ENCODE measurements at places on chromosomes 1 and 21.

DNA sequence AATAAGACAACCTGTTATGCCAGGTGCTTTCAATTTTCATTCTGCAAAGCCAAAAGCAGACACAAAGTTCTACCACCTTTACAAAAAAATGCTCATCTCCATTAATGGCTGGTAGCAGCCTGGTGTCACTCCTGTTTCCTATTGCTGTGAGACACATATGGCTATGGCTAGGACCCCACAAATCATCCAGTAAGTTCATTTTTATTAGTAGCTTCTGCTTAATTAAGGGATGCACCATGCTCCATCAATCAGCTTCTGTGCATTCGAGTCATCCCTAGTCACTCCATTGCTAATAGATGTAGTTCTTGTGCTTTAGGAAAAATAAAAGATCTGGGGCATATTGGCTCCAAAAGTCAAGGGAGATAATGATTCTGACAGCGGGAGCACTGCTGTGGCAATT, 257.2 kb downstream of the SPATA17 start:
- DNase-seq: no peak

DNA sequence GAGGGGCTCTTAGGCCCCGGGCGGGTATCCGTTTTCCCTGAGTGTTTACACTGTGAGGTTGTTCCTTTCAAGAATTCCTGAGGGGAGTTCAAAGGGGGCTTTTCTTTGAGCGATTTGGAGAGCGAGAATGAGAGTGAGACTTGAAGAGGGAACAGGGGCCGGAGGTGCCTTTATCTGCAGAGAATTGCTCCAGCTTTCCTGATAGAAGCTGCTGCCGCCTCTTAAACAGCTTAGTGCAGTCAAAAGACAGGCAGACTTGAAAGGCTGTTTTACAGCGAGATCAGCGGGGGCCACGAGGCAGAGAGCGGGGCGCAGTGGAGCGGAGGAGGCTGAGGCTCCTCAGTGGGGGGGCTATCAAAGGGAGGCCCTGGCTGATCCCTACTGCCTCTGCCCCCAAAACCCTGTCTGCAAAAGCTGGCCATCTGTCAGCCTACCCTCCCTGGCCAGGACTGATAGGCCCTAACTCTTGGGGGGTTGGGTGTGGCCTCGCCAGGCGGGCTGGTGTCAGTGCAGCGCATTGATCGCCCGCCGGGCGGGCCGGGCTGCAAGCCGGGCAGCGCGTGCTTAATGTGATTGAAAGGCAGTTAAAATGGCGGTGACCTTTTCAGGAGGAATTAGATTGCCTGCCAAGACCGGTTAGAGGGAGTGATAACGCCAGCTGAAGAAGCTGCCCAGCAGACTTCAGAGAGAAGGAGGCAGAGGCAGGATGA, 36.4 kb downstream of the TMEM53 start:
- no peak for DNase-seq

- peak; percentile 91 for DNase-seq
Measured at GRCh38 chr1:36133484-36133883, 8.5 kb upstream of the COL8A2 start.

DNA sequence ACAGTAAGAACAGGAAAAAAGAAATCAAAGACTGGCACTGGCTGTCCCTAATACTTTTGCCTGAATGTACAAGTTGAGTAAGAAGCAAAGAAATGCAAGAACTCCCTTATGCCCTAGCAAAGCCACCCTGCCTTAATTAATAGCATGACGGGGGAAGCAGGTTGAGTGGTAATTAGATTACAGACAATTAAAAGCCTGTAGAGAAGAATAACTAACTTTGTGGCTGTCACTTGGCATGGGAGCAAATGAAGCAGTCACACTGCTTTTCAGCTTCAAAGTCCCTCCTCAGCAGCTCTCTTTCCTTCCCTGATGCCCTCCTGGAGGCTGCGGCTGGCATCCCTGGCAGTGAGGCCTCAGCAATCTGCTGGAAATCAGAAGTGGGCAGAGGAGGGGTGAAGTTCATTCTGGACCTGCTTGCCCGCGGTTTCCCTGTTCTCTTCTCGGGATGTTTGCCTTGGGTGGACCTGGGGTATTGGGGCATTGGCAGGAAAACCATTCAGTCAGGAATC, 3.4 kb downstream of the OPTC start:
- no peak for DNase-seq

GRCh38 chr1:221045842-221046831, 166.9 kb downstream of the HLX start:
- peak; percentile 43 for DNase-seq

- no peak for DNase-seq
Measured at GRCh38 chr1:179910934-179911333, 28.8 kb downstream of the TOR1AIP1 start.

DNA sequence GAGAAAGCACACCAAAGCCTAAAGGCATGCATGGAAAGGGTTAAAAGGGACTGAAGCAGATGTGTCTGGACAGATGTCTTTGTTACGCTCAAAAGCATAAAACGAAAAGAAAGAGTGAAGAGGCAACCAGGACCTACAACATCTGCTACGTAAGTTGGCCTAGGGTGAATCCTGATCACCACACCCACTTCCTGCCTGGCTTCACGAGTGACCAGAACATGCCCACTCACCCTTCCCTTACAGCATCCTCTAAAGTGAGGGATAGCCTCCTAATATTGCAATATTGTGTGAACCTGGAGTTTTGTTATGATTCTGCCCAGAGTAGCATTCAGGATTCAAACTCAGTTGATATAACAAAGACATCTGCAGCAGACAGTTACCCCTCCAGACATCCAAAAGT, 10.6 kb upstream of the OLIG2 start:
- no peak for DNase-seq

DNA sequence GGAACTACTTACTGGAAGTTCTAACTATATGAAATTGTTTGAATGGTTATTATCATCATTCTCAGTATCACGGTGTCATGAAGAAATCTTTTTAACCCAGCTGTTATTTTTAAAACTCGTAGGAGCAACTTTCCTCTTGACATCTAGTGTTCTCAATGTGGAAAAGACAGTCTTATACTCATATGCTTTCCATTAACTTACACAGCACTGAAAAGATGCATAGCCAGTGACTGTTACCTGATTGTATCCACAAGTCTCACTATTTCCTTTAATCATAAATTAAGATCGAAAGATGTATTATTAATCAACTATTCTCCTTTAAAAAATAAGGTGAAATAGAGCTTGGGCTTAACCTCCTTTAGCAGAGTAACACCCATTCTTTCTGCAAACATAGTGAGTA, 59.7 kb upstream of the TNFSF4 start:
- peak; percentile 31 for DNase-seq

DNA sequence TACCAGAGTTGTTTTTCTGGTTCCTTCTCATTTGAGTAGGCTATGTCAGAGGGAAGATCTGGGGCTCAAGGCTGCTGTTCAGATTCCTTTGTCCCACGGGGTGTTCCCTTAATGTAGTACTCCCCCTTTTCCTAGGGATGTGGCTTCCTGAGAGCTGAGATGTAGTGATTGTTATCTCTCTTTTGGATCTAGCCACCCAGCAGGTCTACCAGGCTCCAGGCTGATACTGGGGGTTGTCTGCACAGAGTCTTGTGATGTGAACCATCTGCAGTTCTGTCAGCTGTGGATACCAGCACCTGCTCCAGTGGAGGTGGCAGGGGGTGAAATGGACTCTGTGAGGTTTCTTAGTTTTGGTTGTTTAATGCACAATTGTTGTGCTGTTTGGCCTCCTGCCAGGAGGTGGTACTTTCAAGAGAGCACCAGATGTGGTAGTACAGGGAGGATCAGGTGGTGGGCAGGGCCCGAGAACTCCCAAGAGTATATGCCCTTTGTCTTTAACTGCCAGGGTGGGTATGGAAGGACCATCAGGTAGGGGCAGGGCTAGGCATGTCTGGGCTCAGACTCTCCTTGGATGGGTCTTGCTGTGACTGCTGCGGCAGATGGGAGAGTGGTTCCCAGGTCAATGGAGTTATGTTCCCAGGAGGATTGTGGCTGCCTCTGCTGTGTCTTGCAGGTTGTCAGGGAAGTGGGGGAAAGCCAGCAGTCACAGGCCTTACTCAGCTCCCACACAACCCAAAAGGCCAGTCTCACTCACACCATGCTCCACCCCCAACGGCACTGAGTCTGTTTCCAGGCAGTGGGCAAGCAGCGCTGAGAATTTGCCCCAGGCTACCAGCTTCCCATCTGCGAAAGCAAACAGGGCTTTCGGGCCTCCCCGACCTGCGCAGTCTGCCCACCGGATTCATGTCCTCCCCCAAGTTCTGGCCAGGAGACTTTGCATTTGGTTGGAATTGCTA, 64.2 kb downstream of the SERINC2 start:
- DNase-seq: no peak
